ENCODE measurements at places on chromosomes 11 and 22.

GRCh38 chr11:59413646-59414045 is 12.6 kb downstream of the OR5A2 start:
- no peak for DNase-seq

DNA sequence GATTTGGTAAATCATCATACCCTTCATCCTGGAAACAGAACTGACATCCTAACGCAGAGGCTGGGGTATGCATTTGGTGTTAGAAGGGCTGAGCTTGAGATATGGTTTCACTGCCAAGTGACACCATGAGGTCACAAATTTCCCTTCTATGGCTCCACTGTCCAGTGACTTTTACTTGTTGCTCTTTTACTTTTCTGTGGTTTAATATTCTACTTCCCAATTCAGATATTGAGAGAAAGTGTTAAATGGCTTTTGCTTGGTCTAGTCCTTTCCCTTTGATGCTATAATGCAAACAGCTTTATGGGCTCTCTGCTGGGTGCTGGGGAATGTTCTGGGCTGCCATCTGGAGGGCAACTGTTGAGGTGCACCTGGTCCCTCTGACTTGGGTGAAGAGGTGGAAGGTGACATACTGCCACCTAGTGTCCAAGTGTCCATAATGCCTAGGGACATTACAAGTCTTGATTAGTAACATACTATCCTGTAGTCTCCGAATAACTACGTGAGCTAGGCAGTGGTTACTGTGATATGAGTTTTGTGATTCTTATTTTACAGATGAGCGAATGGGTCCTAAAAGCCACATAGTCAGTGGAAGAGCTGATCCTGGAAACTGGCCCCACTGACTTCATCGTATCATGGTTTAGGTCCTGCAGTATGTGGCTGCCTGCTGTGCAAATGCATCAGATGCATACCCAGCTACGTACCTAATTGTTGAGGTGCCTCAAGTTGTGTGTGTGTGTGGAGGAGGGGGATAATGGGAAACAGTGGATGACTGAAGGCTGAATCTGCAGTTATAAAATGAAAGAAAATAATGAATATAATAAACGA is 149.1 kb upstream of the RAG2 start:
- DNase-seq, result no peak

DNA sequence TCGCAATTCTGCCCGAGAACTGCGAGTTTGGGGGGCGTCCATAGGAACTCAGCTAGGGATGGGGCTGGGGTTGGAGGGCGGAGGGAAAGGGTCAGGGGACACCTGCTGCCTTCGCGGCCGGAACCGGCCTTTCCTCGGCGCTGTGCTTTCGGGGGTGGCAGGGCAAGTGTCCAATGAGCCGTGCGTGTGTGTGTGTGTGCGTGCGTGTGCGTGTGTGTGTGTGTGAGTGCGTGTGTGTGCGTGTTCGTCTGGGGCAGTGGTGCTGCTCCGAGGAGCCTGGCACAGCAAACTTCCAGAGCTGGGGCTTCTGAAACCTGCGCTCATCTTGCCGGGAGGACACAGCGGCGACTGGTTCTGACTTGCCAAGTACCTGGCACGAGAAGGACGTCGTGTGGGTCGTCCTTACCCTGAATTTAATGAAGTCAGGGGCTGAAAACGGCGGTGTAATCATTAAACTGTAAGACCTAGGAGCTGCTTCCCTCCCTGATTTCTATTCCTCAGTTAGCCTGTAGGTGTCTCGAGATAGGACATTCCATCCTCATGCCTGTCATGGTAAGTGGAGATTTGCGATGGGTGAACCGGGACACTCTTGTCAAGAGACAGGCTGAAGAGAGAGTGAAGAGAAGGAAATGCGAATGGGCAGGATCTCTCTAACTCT is 27.0 kb upstream of the AMOTL1 start:
- DNase-seq, result peak; percentile 49

- no peak for DNase-seq
Observed at GRCh38 chr22:30344447-30345200, 12.1 kb downstream of the SF3A1 start.

DNA sequence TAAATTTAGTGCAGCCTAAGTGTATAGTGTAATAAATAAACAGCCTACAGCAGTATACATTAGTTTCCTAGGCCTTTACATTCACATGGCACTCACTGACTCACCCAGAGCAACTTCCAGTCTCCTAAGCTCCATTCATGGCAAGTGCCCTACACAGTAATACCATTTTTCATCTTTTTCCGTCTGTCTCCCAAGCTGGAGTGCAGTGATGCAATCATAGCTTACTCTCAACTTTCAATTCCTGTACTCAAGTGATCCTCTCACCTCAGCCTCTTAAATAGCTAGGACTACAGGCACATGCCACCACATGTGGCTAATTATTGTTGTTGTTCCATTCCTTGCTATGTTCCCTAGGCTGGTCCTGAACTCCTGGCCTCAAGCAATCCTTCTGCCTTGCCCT is 54.4 kb downstream of the FCHSD2 start:
- DNase-seq, result no peak

DNA sequence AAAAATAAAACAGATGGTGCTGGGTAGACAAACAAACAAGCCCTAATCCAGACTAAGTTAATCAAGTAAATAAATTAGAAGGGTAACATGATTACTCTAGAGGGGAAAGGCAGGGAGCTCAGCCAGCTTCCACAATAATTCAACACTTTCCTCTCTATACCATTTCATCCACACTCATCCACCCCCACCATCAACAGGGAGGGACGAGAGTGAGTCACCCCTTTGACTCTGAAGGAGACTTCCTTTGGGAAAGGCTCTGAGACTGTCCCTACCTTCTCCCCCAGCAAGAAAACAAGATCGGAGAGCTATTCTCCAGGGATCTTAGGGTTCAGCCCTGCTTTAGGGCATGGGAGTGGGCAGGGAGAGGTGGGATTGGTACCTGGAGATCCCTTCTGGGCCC is 33.1 kb downstream of the TRIM66 start:
- no peak for DNase-seq

- DNase-seq, result no peak
Observed at GRCh38 chr11:59728154-59728553, 14.5 kb upstream of the OR10V1 start.

GRCh38 chr11:74297484-74297883 is 14.0 kb downstream of the P4HA3 start:
- DNase-seq, result no peak

DNA sequence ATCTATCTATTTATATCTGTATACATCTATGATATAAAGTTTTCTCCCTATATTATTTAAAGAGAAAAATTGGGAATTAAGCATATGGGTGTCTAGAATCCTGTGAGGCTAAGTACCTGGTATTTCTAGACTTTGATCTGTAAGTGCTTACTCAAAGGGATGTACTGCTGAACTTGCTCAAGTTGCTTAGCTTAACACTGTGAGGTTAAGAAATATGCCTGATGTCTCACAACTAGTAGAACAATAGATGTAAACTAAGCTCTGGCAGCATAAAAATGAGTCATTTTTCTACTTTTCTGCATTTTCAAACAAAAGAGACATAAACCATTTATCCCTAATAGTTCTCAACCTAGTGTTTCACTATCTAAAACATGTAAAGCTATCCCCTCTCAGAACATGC is 744.4 kb upstream of the ANO3 start:
- DNase-seq, result no peak

DNA sequence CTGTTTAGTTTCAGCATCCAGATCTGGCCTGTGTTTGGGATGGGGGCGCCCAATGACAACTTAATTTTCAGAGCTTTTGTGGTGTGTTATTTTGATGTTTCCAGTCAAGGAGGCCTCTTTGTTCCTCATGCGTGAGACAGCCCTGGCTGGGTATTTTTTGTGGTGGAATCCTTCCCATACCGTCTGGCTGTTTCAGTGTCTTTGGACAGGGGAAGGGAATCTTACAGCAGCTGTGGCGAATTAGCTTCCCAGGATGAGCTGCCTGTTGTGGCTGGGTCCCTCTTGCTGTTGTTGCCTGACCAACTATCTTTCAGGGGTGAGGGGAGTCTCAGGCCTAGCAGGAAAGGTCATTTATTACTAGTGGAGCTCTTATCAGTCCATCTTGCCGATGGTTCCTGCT is 138.8 kb downstream of the ARHGAP20 start:
- no peak for DNase-seq

DNA sequence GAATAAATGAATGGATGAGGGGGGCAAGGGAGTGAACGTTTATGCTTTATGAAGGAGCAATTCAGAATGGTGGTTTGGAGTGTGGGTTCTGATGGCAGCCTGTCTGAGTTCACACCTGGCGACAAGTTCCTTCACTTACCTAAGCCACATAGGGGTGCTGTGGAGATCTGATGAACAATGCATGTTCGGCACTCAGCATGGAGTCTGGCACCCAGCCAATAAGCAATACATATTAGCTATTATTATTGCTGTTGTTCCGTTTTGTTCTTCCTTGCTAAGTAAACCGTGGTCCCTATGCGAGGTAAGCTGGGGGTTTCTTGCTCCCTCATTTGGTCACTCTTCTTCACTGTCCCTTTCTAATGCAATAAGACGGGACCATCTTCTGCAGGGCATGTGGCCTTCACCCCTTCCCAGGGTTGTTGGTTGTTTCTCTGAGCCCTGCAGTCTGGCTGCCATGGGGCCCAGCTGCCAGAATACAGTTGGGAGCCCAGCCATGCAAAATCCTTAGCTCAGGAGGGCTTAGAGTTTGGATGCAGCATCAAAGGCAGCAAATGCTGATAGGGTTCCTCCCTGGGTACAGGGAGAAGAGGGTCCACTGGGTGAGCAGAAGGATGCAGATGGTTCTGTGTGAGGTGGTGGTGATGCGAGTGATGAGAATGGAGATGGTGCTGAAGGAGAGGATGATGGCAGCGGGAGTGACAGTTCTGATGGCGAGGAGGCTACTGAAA is 6.4 kb upstream of the PKNOX2 start:
- no peak for DNase-seq

DNA sequence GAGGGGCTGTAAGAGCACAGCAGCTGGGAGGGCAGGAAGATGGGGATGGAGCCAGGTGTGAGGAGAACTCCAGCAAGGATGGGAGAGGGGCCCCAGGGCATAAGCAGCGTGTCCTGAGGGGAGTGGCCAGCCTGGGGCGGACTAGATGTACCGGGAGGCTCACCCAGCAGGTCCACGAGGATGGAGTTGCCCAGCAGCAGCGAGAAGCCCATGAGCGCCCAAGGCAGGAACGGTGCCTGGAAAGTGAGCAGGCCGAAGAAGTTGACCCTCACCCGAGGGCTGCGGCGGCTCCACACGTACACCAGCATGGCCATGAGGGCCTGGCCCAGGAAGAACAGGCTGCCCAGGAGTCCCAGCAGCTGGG is 1.3 kb downstream of the DERL3 start:
- DNase-seq, result no peak

GRCh38 chr11:66335531-66336233 is 552 bp downstream of the RIN1 start:
- DNase-seq, result no peak

DNA sequence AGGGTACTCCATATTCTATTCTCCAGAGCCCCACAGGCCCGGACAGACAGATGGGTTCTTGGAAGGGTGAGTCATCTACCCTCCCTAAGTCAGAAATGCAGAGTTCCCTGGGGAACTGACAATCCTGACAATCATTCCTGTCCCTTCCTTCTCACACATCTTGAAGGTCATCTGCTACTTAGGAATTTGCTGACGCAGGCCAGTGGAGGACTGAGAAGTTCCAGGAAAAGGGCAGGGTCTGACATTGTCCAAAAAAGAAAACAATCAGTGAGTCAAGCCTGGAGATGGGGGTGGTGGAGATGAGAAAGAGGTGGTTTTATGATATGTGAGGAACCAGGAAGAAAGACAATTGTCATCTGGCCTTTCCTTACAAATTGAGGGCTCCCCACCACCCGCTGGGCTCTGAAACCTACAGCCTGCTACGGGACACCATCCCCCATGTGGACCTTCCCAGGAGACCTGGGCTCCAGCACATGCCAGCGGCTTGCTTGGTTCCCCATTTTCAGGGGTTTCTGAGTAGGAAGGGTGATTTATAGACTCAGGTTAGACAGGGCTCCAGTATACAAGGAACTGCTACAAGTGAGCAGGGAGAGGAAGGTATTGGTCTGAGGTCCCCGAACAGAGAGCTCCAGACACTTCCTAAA is 12.9 kb downstream of the CD59 start:
- DNase-seq, result no peak

GRCh38 chr11:29008481-29008880 is 900.3 kb downstream of the METTL15 start:
- no peak for DNase-seq

DNA sequence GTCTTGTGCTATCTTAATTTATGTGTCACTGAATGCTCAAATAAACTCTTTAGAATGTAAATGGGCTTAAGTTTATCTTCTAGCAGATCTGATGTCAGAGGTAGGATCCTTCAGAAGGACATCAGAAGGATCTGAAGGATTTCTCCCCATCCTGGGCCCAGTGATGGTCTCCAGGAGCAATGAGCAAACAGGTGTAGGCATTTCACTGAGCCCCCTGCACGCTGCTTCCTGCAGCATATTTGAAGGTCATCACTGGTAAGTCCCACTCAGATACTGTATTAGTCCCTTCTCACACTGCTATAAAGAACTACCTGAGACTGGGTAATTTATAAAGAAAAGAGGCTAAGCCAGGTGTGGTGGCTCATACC is 4.5 kb downstream of the GSTP1 start:
- no peak for DNase-seq

GRCh38 chr11:69200331-69201065 is 44.8 kb downstream of the SMIM38 start:
- DNase-seq, result no peak

DNA sequence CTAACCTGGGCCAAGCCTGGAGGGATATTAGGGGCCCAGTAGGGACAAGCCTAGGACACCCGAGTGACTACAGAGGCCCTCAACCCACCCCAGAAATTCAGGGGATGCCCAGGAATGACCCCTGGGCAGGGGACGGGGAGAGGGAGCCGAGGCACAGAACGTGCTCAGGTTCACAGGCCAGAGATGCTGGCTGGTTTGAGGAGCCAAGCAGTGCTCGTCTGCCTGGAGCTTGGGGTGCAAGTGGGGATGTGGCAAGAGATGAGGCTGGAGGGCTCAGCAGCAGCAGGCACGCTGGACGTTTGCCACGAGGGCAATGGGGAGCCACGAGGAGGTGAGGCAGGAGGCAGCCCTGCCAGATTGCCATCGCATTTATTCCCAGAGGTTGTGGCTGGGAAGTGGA is 34.0 kb upstream of the EMID1 start:
- no peak for DNase-seq

GRCh38 chr11:68354148-68354872 is 41.9 kb downstream of the LRP5 start:
- DNase-seq, result no peak

DNA sequence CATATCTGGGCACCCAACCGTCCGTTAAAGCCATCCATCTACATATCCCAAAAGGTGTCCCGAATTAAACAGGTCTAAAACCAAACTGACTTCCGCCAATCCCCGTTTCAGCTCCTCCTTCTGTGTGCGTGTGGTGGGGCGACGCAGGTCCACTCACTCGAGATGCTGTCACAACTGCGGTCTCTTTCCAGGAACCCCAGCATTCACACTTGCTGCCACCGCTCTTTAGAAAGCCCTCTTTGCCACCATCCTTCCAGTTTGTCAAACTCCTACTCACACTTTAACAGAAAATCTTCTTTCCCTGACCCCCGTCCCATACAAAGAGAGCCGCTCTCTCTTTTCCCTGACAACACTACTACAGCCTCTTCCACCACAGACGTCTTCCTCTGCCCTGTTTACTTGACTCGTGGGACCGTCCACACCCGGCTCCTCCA is 467 bp downstream of the ESS2 start:
- no peak for DNase-seq

GRCh38 chr22:40819599-40820140 is 524 bp upstream of the SLC25A17 start:
- no peak for DNase-seq

- DNase-seq, result no peak
Observed at GRCh38 chr22:23236026-23236425, 55.7 kb downstream of the BCR start.
